GM12891 (cell line): ENCODE measurements at places on chromosomes 12 and 14.
A peak's percentile ranks its signal among the peaks of the same experiment; 100 is the strongest.

- no peak for DNase-seq
Observed at GRCh38 chr12:59318940-59319339, 276.9 kb upstream of the SLC16A7 start.

- no peak for DNase-seq
Observed at GRCh38 chr14:62692490-62693106, 352.7 kb downstream of the KCNH5 start.

- no peak for DNase-seq
Observed at GRCh38 chr12:11130999-11131398, 3.4 kb downstream of the TAS2R30 start.

GRCh38 chr12:103909811-103910210 is 20.4 kb upstream of the HSP90B1 start:
- DNase-seq, result no peak

DNA sequence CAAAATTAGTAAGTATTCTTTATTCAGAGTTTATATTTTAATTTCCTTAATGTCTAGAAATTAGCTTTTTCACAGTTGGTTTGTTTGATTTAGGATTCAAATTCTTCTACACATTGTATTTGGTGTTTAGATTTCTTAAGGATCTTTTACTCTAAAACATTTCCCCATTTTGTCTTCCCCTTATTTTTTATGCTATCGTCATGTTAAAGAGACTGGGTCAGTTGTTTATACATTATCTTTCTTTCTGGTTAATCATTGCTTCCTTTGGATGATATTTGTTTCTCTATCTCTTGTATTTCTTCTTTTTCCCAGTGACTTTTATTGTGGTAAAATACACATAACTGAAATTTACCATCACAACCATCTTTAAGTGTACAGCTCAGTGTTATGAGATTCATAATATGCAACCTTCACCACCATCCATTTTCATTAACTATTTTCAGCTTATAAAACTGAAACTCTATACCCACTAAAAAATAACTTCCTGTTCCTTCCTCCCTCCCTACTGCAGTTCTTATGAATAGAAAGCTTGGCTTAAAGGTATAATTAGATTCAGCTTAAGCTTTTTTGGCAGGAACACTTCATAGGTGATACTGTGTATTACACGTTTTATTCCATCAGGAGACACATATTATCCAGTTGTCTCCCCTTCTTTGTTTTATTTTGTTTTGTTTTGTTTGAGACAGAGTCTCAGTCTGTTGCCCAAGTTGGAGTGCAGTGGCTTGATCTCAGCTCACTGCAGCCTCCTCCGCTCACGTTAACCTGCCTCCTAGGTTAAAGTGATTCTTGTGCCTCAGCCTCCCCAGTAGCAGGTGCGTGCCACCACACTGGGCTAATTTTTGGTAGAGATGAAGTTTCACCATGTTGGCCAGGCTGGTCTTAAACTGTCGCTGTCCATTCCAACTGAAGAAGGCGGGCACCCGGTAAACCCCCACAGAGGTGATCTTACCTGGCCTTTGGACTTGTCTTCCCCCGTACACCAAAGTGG is 45.0 kb downstream of the NOPCHAP1 start:
- no peak for DNase-seq

- DNase-seq, result no peak
Observed at GRCh38 chr14:102508774-102509745, 516 bp downstream of the ANKRD9 start.

GRCh38 chr14:44379292-44379977 is 127.6 kb downstream of the FSCB start:
- DNase-seq, result no peak

DNA sequence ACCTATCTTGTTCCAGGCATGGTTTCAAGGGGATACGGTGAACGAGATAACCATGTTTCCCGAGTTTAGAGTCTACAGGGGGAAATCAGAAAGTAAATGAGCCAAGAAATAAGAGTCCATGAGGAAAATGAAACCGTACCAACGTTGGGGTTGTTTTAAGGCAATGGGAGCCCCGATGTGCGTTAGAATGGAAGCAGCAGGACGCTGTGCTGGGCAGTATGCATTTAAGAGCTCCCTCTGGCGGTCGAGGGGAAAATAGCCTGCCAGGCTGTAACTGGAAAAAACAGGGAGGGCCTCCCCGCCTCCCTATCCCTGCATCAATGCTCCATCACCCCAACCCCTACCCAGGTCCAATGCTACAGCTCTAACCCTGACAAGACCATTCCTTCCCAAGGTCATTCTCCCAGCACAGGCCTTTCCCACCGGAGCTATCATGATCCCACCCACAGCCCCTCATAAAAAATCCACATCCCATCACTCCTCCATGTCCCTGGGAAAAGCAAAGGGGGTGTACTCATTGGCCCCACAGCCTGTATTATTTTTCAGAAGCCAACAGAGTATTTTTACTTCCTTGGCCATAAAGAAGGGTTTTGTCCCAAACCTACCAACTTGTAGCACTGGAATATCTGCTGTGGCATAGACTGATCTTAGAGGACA is 226.3 kb upstream of the NOS1 start:
- peak; percentile 35 for DNase-seq

GRCh38 chr12:80200414-80200813 is 101.1 kb downstream of the OTOGL start:
- no peak for DNase-seq

DNA sequence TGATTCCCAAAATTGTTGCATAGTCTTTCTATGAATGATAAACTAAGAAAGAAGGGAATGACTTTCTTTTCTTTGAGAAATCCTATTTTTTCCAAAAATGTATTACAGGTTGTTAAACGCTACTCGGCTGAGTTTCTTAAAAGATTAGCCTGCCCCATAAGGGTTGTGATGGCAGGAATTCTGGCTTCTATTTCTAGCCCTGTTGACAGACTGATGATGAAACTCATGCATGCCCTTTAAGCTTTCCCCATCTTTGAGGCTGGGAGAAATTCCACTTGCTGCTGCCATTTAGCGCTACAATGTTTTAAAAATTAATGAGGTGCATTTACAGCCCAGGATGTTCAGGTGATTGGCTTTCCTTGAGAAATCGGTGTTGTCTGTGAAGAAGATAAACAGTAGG is 33.2 kb upstream of the RASSF3 start:
- no peak for DNase-seq

DNA sequence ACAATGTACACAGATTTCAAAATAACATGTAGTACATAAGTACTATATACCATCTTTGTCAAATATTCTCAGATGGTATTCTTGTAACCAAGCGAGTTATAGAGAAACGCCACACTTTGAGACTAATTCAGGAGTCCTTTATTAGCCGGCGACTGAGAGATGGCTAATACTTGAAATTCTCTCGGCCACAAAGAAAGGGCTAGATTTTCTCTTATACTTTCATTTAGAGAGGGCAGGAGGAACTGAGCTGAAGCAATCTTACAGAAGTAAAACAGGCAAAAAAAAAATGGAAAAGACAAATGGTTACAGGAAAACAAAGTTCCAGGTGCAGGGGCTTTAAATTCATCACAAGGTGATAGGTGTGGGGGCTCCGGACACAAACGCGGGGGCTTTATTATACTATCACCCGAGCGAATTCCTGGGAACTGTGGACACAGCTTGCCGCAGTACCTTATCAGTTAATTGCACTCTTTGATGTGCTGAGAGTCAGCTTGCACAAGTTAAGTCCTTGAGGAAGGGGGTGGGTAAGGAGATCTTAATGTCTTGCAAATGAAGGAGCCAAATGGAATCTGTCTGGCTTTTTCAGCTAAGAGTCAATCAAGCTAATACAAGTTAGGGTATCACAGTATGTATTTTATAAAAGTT is 382.3 kb downstream of the KCNH5 start:
- no peak for DNase-seq

DNA sequence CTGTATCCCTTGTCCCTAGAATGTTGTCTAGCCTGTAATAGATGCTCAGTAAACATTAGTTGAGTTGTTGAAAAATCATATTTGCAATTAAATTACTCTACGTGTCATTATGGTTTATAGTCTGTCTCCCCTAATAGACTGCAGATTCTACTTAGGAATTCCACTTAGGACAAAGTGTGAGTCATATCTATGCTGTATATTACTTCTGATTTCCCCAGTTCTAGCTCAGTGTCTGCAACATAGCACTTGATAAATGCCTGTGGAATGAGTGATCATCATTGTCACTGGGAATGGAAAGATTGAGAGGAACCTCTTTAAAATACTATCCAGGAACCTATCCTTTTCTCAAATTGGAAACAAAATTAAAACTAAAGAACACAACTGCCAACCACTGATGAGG is 99.3 kb downstream of the TBX5 start:
- no peak for DNase-seq

DNA sequence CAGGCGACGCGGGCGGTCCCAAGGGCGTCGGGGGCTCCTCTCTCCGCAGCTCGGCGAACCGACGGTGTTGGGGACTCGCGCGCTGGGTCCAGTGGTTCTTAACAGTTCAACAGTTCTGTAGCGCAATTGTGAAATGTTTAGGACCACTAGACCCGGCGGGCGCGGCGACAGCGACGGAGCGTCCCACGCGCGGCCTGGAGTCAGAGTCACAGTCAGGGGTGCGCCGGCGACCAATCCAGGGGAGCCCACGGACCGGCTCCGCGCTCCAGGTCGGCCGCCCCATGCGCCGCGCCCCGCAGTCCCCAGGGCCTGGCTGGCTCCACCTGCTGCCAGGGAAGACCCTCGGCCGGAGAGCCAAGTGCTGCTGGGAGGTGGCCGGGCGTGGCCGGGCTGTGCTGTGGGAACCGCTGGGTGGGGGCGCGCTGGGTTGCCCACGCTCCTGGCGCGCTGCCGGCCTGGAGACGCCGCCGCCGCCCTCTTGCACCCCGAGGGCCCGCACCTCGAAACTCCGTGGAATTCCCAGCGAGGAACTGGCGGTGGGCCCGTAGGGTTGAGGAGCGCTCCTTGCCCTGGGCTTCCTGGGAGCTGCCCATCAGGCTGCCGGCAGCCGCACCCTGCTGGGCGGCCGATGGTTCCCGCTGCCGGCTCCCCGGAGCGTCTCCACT is 20.9 kb upstream of the KIF26A start:
- DNase-seq, result no peak

DNA sequence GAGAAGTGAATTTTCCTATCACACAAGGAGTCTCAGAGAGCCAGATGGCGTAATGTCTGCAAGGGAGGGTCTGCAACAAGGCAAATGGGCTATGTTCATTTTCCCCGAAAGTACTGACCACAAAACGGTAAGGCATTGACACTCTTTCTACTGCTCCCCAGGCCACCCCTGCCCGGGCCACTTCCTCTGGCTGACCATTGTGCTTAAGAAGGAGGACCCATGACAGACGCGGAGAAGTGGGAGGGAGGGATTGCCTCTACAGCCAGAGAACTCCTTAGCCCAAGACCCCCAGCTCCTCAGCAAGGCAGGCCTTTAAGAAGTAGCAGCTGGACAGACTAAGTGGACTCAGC is 1.2 kb downstream of the NCKAP5L start:
- no peak for DNase-seq

DNA sequence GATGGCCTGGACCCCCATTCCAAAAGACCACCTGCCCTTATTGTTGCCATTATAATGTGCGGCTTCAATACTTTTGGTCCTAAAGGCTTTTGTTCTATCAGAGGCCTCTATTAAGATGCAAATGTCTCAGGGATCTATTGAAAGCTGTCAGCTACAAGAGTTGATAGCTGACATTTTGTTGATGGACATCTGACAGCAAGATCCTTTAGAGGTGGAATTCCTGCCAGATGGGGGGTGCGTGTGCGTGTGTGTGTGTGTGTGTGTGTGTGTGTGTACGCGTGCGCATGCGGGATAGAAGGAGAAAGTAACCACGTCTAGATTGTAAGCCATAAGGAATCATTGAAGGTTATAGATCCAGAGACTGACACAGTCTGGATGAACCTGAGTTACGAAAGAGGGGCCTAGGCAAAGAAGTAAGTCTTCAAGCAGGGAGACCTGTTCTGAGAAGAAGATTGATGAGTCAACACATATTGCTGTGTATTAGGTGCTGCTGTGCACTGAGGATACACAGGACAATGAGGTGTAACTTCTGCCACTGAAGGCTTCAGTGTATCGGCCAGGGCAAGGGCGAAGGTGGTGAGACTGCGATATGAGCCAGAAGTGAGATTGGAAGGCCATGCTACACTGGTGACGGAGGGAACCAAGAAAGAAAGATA is 89.2 kb downstream of the PRMT8 start:
- no peak for DNase-seq

- DNase-seq, result no peak
Observed at GRCh38 chr14:72387726-72388125, 455.5 kb downstream of the RGS6 start.

DNA sequence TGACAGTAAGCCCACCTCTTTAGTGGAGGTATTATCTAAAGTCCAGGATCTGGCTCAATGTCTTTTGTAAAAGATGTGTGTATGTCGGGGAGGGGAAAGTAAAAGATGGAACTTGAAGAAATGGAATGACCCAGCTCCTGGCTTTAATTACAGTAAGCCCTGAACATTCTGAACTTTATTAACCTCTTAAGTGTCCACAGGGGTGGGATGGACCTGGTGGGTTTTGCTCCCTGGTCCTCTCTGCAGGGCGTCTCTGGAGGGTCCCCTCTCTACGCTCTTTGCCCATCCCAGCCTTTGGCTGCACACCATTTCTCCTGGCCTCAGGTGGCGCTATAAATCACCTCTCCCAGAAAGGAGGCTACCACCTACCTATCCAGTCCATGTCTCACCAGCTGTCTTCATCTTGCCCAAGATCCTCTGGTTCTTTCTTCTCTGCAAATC is 3.7 kb upstream of the CISTR start:
- no peak for DNase-seq

GRCh38 chr12:29771786-29772185 is 12.0 kb downstream of the TMTC1 start:
- DNase-seq, result no peak

- no peak for DNase-seq
Observed at GRCh38 chr12:117030187-117030900, 68.9 kb downstream of the TESC start.

- DNase-seq, result no peak
Observed at GRCh38 chr14:80536456-80536855, 325.2 kb upstream of the DIO2 start.

GRCh38 chr14:60532442-60532841 is 23.5 kb downstream of the SIX6 start:
- DNase-seq, result no peak

DNA sequence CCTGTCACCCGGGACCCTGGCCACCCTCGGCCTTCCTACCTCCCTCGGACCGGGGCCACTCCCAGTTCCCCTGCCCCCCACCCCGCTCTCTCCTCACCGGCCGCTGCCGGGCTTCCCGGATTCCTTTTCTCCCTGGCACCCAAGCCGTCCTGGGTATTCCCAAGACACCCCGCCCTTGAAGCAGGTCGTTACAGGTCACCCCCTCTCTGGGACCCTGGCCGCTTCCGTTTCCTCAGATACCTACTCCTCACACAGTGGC is 493 bp downstream of the NUMB start:
- no peak for DNase-seq

GRCh38 chr14:33788161-33788560 is 162.7 kb downstream of the EGLN3 start:
- no peak for DNase-seq
